Activated T-cell treated with anti-CD3 and anti-CD28 coated beads, Interleukin-2, amount 50 U/mL, for 4 hours (primary cell): ENCODE measurements at places on chromosomes 7 and 10. TPM values are rescaled to one million over a fixed set of nuclear protein-coding genes. Genes with fewer than 3 reads are reported as not detected.

Gene CCDC172
- total RNA-seq = not detected

Gene AGBL3
- 2.1 TPM for total RNA-seq

Gene CCZ1B
- 61.9 TPM for total RNA-seq

Gene TAF3
- 21.0 TPM for total RNA-seq

Gene FRG2B
- 0.30 TPM for total RNA-seq
